Cardiac septum (tissue), 1 donor: ENCODE measurements at places on chromosomes 6 and 20. TPM values are rescaled to one million over a fixed set of nuclear protein-coding genes. Genes with fewer than 3 reads are reported as not detected.

GRCh38 chr6:154814063-154814462, 80.8 kb downstream of the SCAF8 start:
- DNase-seq, result no peak

PLCB4 gene
- 20.5 TPM for total RNA-seq

HLA-DQB2 gene
- 2.9 TPM for total RNA-seq

VWA7 gene
- 21.5 TPM for total RNA-seq

NT5DC1 gene
- 38.8 TPM for total RNA-seq

GRCh38 chr20:62636446-62636845, 5.9 kb upstream of the SLCO4A1 start:
- no peak for DNase-seq

DNA sequence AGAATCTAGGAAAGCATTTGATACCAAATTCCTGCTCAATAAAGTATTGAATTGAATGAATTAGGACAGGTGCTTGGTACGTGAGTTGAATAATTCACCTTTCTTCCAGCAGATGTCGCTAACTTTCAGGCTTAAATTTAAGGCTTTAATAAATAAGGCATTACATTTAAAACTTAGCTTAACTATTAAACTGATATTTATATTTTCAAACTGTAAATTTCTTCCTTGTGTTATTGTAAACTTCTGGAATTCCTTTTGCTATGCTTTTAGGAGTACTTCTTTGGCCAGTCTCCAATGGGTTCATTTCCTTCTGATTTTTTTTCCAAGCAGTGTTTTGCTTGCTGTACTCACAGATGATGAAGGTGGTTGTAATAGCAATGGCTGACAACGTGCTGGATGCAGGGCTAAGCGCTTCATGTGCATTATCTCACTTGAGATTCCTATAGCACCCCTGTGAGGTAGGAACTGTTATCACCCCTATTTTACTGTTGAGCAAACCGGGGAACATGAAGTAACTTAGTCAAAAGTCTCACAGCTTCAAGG, 71.3 kb upstream of the SLC2A12 start:
- no peak for DNase-seq

DNA sequence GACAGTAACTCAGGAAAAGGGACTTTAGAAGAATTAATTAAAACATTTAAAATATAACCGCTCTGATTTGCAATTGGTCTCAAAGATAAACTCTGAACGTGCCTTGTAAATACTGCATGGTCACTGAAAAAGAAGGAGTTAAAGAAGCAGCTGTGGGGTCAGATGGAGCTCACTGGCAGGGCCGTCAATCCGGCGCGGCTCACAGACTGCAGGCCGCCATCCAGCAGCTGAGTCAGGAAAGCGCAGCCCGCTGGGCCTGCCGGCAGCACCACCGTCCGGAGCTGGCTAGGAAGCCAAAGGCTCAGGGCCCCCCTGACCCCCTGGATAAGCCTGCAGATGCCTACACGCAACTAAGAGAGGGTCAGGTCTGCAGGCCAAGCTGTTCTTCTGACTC, 54.2 kb upstream of the FRMD1 start:
- no peak for DNase-seq

SCGN gene
- not detected for total RNA-seq

STXBP5 gene
- 17.7 TPM for total RNA-seq

GRCh38 chr6:119628691-119629594, 279.4 kb upstream of the MAN1A1 start:
- DNase-seq, result no peak

RNF39 gene
- total RNA-seq, result not detected

DNA sequence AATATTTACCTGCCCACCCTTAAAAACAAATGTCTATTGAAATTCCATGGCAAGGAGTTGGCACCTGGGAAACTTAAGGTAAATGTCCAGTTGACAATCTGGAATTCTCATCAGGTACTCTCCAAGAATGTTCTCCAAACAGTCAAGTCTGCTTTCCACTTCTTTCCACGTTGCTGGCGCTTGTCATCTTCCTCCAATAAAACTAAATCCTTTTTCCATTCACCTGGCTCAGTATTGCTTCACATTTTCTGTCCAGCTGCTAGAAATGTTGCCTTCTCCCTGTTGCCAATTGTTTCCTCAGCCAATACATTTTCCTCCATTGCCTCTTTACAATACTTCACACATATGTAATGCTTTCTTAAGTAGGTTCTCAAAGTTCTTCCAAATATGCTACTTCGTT, 1288.1 kb upstream of the MAP3K7 start:
- no peak for DNase-seq

GRCh38 chr6:170034294-170034693, 256.6 kb downstream of the DLL1 start:
- peak; percentile 62 for DNase-seq

DNA sequence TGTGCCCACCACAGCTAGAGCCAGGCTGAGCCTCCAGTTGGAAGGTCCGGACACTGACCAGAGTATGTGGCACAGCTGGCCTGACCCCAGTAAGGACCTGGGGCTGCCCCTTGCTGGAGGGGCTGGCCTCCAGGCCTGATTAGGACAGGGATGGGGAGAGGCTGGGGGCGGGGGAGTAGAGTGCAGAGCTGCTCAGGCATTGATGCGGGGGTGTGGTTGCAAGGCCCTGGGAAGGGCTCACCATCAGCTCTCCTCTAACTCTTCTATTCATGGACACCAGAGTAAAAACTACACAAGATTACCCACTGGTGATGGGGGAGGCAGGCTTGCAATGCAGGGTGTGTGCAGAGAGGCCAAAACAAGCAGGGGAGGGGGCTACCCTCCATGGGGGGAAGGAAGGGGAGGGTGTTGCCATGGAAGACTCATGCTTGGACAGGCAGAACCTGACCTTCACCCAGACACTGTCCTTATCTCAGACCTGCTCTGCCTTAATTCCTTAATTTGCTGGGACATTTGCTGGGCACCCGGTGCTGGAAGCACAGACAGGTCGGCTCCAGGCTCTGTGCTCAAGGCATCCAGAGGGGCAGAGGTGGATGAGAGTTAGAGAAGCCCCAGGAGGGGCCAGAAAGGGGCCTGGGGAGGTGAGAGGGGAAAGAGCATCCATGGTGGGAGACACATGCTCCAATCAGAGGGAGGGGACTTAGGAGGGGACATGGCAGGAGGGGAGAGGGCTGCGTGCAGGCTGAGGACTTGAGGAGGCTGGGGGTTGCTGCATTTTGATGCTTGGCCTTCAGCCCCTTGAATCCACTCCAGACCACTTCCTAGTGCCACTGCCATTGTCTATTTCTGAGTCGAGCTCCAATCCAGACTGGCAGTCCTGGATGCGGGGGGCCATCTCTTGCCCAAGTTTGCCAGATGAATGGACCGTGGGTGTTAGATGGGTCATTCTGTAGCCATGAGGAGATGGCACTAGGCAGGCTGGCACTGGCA, 7.6 kb upstream of the EMILIN3 start:
- DNase-seq, result no peak

DNA sequence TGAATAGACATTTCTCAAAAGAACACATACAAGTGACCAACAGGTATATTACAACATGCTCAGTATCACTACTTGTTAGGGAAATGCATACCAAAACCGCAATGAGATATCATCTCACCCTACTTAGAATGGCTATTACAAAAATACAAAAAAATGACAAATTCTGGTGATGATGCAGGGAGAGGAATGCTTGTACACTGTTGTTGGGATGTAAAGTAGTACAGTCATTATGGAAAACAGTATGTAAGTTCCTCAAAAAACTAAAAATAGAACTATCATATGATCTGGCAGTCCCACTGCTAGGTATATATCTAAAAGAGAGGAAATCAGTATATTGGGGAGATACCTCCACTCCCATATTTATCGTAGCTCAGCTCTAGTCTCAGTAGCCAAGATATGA, 10.9 kb upstream of the SLC17A5 start:
- DNase-seq, result no peak

HAO1 gene
- not detected for total RNA-seq

DNA sequence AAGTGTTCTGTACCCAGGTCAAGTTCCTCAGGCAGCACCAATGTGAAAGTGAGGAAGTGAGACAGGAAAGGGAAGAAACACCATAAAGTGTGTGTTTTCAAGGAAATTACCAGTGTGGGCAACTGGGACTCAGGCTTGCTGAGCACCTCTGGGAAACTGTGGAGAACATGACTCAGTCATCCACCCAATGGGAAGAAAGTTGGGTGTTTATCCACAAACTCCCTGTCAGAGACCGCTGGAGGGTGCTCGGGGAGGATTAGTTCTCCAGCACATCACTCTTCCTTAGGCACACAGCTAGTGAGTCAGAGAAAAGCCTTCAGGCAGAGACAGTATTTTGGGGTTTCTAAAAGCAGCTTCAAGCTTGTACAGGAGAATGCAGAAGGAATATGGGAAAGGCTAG, 93.6 kb downstream of the PCSK2 start:
- DNase-seq, result no peak

DNAH8 gene
- 0.03 TPM for total RNA-seq

GRCh38 chr20:13356591-13356990, 135.5 kb downstream of the ISM1 start:
- no peak for DNase-seq

- no peak for DNase-seq
Measured at GRCh38 chr6:156952401-156952800, 175.2 kb downstream of the ARID1B start.

DNA sequence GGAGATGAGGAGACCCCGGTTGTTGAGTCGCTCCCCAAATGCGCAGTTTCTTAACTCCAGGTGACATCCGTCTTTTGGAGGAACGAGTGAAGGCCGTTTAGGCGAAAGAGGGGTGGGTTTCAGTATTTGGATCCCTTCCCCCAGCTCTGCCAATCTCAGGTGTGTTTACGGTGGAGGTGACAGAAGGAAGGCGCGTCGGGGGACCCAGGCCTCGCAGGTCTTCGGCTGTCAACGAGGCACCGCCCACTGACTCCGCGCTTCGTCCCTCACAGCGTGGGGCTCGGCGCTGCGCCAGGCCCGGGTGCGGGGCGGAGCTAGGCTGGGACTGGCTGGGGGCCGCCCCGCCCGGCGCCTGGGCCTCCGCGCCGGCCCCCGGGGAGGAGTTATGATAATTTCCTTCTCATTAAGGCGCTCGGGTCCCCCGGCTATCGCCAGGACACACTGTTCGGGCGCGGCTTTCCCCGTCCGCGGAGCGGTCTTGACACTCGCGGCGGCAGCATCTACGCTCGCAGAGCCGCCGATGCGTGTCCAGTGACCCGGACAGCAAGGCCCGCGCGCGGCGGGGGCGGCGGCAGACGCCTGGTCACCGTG, at the start of gene TFAP2C:
Gene TFAP2C, plus strand, starts transcription at position 434 of the 591 bp plus-strand sequence. CDS start 239 bp downstream, outside the sequence.
- DNase-seq, result no peak

NCOA3 gene
- 18.6 TPM for total RNA-seq

EPHA7 gene
- 6.2 TPM for total RNA-seq

DNA sequence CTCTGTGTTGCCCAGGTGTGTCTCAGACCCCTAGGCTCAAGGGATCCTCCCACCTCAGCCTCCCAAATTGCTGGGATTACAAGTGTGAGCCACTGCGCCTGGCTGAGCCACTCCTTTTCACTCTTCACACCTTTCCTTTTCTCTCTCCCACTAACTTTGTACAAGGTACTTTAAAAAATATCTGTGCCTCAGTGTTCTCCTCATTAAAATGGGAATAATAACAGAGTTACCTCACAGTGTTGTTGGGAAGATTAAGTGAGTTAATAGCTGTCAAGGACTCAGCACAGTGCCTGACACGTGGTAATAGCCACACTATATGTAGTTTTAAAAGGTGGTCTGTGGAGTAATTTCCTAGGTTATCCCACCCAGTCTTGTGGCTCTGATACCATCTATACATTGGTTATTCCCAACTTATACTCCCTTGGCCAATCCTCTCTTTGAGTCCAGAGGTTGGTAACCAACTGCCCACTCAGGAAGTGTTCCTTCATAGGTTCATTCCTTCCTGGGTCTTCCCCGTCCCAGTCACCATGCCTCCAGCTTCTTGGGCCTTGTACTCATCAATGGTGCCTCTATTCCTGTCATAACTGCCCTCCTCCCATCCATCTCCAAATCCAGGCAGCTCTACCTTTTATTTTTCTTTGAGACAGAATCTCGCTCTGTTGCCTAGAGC, 78.6 kb upstream of the NAA20 start:
- DNase-seq, result no peak

DNA sequence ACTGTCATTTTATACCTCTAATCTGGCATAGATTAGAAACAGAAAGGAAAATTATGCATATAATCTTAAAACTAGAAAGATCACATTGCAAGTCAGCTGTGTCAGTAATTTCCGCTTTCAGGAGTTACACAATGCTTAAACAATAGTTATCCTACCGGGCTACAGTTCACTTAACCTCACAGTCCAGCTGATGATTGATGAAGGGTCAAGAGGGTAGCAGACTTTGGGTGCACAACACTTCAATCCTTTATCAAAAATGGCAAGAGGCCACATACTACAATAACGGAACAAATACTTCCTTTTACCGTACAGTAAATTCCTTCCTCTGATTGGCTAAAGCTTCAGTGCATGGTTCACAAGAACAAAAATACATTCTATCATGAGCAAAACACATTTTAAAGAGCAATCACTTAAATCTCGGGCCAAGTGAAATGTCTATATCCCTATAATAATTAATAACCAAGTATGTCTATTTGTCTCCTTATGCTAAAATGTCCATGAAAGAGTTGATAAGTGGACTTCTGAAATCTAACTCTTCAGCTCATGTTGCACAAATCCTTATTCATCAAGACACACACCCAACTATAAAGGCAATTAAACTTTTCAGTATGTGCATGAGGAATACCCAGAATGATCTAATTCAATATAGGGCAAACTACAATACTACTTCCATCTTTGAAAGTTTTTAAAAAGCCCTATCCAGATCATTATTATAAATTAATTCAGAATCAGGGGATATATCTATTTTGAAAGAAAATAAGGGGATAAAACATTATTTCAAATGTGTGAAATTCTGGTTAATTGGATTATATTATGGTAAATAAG, 76.8 kb downstream of the HIVEP2 start:
- no peak for DNase-seq

- peak; percentile 88 for DNase-seq
Measured at GRCh38 chr20:38167851-38168760, 3.0 kb upstream of the TGM2 start.

NRN1 gene
- 10.4 TPM for total RNA-seq

GRCh38 chr6:126909493-126909892, 209.0 kb upstream of the RSPO3 start:
- DNase-seq, result no peak

DNA sequence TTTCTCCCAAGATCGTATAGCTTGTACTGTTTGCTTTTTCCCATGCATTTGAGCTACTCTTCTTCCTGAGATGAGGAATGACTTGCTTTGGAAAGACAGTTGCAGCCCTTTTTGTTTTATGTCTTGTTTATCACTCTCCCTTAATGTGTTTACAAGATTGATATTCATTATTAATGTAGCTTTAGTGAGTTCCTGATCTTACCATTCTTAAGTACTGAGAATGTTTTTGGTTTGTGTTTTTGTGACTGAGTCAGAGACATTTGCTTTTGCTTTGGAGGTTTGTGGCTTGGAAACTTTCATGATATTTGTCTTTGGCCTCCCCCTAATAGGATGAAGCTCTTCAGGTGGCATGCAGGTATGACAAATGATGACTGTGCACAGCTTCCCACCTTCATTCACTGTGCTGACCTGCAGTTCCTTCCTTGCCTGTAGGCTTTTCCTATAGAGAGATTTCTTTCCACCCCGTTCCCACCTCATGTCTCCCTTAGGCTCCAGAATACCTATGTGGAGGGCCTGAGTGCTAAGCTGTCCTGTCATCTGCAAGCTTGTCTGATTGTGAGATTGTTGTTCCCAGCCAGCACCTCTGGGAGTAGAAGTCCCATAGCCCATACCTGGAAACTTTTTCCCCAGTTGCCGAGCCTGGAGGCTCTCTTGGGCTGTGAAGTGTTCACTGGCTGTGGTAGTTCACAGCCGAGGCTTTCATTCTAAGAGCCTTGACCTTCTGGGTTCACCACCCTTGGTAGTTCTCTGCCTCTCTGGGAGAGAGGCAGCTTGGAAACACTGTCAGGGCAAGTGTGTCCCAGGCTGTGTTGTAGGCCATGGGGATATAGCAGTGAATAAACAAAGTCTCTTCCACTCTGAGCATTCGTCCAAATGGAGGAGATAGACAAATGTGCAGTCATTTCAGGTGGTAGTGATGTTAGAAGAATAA, 27.1 kb downstream of the CDS2 start:
- no peak for DNase-seq
